ENCODE measurements at places on chromosomes 3 and 15.

DNA sequence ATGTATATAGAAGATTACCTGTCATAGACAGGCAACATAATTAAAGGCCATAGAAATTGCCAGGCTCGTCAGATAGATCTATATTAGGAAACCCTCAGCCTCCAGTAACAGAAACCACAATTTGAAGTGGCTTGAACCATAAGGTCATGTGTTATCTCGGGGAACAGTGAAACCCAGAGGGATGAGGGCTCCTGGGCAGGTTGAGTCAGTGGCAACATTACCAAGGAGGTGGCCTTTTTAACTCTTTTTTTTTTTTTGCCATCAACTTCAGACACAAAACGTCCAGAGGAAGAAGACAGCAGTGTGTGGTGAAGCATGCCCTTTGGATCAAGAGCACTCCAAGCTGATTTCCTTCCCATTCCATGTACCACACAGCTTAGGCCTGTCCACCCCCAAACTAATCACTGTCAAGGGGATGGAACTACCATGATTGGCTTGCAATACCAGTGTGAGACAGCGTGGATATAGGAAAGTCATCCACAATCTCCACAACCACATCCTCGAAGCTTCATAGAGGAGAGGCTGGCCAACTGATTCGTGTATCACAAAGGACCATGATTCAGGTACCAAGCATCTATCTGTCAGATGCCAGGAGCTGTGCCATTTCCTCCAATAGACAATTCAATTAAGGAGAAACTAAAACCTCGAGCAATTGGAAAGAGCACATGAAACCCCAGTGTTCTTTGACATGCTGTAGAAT is 999 bp upstream of the KIF7 start:
- no peak for DNase-seq

DNA sequence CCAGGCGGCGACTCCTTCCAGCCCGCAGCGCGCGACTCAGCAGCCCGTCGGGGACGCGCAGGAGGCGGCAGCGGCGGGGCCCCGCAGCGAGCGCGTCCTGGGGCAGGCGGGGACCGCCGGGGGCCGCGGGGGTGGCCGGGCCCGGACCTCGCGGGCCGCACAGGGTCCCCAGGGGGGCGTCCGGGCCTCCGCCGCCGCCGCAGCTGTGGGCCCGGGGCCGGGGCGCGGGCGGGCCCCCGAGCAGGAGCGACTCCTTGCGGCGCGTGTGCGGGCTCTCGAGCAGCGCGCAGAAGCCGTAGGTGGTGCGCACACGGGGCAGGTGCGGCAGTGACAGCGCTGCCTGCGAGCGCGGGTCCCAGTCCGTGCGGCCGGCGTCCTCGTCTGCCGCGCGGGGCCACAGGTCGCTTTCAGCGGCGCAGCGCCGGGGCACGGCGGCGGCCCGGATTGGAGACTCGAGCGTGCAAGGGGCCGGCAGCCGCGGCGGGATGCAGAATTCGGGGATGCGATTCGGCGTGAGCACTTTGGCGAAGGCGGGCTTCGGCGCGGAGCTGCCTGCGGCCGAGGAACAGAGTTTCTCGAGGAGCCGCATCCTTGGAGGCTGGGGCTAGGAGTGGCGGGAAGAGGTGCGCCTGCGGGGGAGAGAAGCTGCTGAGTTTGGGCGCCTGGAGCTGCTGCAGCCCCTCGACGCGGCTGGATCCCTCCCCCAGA is 535 bp downstream of the C2CD4B start:
- peak; percentile 3 for DNase-seq

GRCh38 chr3:76369170-76369569 is 583.8 kb upstream of the ZNF717 start:
- DNase-seq = no peak

- no peak for DNase-seq
These were observed 122.1 kb downstream of the FOXB1 start for GRCh38 chr15:60126200-60126599.

- no peak for DNase-seq
These were observed 150.0 kb downstream of the NFKBIZ start for GRCh38 chr3:101999177-101999779.

- DNase-seq = no peak
These were observed 61.8 kb downstream of the ZBTB20 start for GRCh38 chr3:115085197-115085865.

DNA sequence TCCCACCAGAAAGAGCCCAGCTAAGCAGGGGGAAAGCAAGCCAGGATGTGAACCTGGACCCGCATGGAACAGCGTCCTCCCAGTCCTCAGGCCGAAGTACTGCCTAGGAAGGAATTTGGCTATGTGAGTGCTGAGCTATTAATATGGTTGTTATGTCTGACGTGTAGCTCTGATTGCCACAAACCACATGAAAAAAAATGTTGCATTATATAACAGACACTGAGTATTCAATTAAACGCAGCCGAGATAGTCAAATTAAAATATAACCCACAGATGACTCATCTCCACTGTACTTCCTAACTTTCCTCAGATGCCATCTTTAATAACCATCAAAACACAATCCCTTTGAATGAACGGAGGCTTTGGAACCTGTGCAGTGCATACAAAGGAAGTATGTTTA is 111.1 kb downstream of the GABRB3 start:
- DNase-seq = no peak

DNA sequence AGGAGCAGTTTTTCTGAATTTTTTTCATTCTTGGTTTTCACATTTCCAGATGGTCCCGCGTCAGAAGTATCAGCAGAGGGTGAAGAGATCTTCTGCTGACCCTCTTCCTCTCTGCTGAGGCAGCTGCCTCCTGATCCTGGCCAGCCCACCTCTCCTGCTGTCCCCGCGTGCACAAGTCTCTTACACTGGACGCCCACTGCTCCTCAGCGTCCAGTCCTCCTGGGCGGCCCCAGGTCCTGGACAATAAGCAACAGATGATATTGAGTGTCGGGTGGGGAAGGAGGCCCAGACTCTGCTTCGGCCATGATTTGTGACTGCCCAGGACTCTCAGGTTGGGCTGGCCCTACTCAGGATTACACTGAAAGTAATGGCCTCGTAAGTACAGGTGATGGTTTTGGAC is 50.1 kb downstream of the KLHL25 start:
- no peak for DNase-seq

DNA sequence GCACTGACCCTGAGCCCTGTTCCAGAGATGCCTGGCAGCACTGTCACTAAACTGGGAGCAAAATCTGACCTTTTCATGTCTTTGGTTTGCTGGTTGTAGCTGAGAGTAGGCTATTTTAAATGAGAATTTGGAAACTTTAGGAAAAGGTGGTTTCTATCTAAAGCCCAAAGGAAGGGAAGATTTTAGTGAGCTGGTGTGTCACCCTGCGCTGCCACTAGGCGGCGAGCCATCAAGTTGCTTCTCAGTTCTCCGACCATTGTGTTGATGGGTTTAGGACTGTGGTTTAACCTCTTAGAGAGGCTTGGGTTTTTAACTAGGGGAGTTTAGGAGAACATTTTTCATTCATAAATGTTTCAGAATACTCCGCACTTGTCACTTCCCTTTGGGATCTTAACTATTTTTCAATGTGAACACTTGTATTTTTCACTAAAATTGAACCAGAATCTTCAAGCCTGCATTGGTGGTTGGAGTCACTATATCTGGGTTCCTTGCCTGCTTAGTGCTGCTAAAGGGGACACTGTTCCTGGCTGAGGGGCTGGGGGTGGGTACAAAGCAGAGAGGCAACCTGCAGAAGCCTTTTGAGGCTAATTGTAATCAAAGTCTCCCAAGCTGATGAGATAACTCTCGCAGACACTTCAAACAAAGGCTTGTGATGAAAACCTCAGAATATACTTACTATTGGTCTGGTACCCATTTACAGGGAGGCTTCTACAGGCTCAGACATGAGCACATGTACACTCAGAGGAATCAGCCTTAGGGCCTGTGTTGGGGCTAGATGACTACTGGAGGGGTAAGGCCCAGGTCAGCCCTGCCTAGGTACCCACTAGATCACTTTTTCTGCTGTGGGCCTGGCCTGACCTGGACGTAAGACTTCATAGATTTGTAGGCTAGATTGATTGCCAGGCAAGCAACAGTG is 16.8 kb downstream of the EXOSC7 start:
- no peak for DNase-seq

DNA sequence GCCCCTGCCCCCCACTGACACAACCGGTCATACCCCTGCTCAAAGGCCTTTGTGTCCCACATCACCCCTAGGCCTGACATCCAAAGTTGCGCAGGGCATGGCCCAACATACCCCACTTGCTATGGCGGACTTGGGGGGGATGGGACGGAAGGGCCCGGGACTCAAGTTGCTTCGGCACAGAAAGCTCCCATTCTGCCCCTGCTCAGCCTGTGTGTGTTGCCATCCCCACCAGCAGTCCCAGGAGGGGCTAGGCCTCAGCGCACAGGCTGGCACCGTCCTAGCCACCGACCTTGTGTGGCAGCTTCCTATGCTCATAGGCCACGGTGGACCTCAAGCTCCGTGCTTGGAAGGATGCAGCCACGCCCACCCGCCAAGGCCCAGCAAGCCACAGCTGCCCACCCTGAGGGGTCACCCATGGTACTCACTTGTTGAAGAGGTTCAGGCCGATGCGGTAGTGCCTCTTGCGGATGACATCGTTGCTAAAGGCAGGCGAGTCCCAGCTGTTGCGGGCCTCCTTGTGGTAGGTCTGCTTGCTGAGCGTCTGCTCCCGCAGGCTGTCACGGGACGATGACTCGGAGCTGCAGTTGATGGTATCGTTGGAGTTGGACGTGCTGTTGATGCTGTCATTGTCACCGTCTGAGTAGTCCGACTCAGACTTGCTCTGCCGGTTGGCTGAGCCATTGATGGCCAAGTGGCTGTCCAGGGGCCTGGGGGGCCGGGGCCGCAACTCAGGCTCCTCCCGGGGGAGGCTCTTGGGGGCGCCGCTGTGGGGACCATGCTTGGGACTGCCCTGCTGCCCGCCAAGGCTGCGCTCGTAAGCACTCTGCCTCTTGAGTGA is 93.9 kb upstream of the RPL32 start:
- DNase-seq = no peak

DNA sequence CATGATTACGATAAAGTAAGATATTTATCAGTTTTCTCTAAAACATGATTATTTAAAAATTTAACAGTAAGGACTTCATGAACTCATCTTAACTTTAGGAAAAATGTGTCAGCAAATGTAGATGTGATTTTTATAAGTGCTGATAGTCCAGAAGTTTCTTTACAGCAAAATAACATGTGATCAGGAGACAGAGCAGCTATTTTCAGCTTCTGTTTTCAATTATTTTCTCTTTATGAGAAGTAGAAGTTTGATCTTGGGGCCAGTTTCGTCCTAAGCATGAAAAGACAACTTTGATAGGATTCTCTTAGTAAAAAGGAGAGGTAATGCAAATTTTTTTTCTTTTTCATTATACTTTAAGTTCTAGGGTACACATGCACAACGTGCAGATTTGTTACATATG is 96.5 kb upstream of the TSPAN3 start:
- no peak for DNase-seq

- DNase-seq = no peak
These were observed 35.7 kb upstream of the BCL6 start for GRCh38 chr3:187781001-187781400.

GRCh38 chr3:61702453-61702852 is 141.1 kb downstream of the PTPRG start:
- no peak for DNase-seq

DNA sequence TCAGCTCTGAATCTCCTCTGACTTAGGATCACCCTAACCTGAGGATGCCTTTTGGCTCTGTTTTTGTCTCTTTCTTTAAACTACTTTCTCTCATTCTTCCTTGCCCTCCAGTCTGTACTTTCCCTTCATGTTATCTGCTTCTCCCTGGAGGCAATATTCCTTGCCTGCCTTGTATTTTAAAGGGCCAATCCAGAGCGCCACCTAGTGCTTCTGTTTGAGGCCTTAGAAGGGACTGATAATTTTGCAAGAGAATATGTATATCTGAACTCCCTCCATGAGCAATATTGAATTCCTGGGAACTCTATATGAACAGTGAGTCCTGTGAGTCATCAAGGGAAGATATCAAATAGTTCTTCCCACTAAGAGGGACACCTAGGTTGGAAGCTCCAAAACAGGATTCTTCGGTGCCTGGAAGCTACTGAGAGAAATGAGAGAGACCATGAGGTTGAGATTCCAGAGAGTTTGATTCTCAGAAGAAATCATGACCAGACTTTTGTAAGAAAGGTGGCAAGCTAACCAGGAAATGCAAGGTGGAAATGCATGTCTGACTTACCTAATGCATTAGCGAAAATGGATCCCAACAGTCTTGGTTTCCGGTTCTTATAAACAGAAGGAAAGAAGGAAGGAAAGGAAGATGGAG is 203.8 kb upstream of the CD96 start:
- DNase-seq = peak; percentile 18

- no peak for DNase-seq
These were observed 8.9 kb downstream of the NSUN3 start for GRCh38 chr3:94071713-94072284.

DNA sequence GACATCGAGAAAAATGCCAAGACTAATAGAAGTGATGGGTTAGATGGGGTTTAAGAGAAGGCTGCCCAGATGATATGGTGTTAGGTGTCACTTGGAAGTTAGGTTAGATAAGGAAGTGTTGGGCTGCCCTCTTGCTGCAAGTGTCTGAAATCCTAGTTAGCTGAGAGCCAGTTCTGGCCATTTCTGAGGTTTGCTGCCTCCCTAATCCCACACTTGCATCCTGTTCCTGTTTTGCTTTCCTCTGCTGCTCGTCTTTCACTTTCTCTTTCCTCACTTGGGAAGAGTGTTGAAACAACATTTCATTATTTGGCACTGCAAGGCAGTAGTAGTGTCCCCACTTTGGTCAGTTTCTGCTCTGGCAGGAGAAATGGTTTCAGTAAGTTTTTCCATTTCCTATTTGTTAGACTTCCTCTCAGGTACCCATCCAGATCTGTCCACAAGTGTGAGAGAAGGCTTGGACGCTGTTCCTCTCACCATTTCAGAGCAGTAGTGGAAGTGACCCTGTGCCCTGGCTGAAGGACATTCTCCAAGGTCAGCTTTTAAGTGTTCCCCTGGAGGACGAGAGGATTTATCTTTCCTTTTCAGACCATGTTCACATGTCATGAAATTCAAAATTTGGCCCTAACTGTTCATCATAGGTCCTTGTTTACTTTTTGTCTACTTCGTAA is 93.3 kb downstream of the ADAMTSL3 start:
- DNase-seq = no peak

DNA sequence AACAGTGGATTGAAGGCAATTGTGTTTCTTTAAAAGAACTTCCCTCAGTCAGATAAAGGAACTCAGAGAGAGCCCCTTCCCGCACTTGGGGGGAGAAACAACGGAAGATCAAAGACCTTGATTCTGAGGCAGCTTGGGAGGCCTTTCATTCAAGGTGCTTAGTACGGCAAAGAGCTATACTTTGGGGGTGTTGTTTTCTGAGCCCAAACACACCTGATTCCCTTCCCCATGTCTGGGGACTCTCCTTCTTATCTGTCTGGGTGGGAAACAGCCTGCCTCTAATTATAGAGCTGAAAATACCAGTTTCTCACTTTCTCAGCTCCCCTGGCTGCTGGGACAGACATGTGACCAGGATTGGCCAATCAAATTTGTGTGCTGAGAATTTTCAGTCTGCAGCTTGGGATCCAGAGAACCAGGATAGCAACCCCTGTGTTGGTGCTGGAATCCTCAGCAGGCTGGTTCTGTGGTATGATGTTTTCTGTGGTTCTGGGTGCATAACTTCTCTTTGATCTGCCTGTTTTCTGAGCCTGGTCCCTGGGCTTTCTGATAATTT is 19.4 kb upstream of the IQCF6 start:
- no peak for DNase-seq

Data from T-cell (primary cell).